Heart right ventricle (tissue), 16 donors: ENCODE measurements at places on chromosomes 3 and 15.

DNA sequence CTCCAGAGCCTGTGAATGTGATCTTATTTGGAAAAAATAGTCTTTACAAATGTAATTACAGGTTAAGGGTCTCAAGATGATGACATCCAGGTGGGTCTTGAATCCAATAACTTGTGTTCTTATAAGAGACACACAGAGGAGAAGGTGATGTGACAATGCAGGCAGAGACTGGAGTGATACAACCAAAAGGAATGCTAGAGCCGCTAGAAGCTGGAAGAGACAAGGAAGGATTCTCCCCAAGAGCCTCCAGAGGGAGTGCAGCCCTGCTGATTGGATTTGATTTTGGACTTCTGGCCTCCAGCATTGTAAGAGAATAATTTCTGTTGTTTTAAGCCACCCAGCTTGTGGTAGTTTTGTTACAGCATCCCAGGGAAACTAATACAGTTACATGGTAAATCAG lies 9.7 kb downstream of the MYH15 start:
- H3K36me3 ChIP-seq: no peaks in the 10 kb centered on the region
- no peaks in the 10 kb centered on the region for H3K4me1 ChIP-seq
- no peak overlapping the region for H3K4me3 ChIP-seq
- H3K27me3 ChIP-seq: no peaks in the 10 kb centered on the region

DNA sequence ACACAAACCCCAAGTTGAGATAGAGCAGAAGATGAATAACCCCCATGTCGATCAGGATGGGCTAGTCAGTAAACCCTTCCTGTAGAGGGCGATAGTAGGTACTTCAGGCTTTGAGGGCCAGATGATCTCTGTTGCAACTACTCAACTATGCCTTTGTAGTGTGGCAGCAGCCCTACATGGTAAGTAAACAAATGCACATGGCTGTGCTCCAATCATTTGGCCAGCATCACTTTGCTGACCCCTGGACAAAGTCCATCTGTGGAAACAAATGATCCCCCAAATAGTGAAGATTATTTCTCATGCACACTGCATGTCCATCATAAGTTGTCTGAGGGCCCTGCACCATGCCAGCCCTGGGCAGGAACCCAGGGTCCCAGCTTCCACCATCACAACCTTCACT lies 402.2 kb upstream of the PROK2 start:
- no peaks in the 10 kb centered on the region for H3K36me3 ChIP-seq
- H3K4me1 ChIP-seq: no peaks in the 10 kb centered on the region
- no peak for DNase-seq
- H3K27ac ChIP-seq: no peak overlapping the region
- no peak overlapping the region for H3K4me3 ChIP-seq
- H3K27me3 ChIP-seq: no peaks in the 10 kb centered on the region

DNA sequence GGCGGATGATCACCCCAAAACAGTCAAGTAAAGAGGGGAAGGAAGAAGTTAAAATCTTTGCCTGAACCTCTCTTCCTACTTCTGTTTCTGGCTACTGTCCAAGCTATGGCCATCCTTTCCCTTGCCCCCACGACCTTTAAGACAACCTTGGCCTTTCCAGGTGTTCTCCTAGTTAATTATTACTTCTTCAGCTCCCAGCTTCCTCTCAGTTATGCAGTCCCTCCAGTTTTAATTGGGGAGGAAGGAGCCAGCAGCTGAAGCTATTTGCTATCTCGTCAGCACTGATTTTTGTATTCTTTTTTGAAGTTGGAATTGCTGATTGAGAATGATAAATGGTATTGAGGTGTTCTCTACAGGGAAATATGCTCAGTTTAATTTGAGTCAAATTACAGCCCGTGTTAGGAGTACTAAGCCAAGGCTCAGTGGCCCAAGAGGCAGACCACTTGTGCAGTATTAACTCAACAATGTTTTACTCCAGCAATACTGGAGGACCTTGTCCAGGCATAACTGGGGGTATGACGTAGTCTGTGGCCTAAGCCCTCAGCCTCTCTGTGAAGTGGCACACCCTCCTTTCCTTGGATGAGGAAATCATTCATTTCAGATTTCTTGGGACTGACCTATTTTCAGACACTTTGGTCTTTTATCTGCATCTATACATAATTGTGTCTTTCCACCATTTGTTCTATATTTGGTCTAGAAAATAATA lies 336.9 kb downstream of the SLC9A9 start:
- H3K36me3 ChIP-seq: no peaks in the 10 kb centered on the region
- H3K4me3 ChIP-seq: no peak overlapping the region
- no peak for DNase-seq

DNA sequence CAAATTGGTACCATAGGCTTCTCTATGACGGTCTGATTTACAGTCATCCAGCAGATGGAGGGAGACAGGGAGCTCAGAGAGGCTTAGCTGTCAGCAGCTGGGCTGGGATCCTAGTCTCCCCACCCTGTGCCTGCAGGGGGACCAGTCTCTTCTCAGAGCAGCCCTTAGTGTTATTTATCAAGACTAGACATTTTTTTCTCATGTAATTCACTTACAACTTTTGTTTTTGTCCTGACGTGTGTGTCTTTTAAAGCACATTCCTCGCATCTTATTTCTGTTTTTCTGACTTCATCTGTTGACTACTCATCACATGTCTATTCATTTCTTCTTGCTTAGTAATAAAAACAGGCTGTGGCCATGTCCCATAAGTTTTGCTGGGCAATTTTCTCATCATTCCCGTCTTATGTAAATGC lies 116.1 kb downstream of the KLF13 start:
- no peaks in the 10 kb centered on the region for H3K27me3 ChIP-seq
- H3K27ac ChIP-seq: peak overlapping the region; percentile 86
- no peak overlapping the region for H3K4me3 ChIP-seq
- no peaks in the 10 kb centered on the region for H3K4me1 ChIP-seq
- no peak for DNase-seq

DNA sequence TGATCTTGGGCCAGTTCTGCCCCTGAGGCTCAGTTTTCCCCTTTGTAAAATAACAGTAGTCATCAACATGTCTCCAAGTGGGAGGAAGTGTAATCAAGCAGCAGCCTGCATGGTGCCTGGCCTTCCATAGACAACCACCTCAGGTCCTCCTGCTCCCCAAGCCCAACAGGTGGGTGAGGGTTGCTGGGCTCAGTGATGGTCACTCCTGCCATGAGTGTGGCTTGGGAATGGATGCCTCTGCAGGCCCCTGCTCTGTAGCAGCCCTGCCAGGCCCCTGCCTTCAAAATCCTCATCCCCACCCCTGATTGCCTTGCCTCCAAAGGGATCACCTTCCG lies 59.1 kb upstream of the SLC6A1 start:
- H3K4me1 ChIP-seq: no peaks in the 10 kb centered on the region
- H3K27me3 ChIP-seq: peaks cover 25% of the 10 kb centered on the region
- H3K4me3 ChIP-seq: no peak overlapping the region

DNA sequence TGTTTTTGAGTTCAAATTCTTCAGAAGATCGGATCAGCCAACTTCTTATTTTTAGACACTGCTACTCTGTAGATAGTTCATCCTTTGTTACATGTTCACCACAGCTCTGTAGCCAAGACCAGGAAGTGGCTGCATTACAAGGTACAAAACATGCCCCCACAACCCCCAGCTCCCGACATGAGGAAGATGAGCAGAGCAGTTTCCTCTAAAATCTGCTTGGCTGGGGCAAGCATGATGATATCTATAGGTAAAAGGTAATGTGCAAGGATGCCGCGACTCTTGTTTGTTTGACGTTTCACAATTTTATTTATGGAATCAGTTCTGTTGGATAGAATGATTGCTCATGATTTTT lies 126.5 kb upstream of the GRM7 start:
- H3K27me3 ChIP-seq: no peaks in the 10 kb centered on the region
- no peaks in the 10 kb centered on the region for H3K4me1 ChIP-seq
- DNase-seq: no peak
- no peak overlapping the region for H3K27ac ChIP-seq
- H3K36me3 ChIP-seq: no peaks in the 10 kb centered on the region
- H3K4me3 ChIP-seq: no peak overlapping the region

- H3K4me1 ChIP-seq: no peaks in the 10 kb centered on the region
- H3K4me3 ChIP-seq: no peak overlapping the region
- no peak overlapping the region for H3K27ac ChIP-seq
- no peaks in the 10 kb centered on the region for H3K36me3 ChIP-seq
- no peaks in the 10 kb centered on the region for H3K27me3 ChIP-seq
Observed at GRCh38 chr3:36796881-36797280, 32.5 kb upstream of the DCLK3 start.

DNA sequence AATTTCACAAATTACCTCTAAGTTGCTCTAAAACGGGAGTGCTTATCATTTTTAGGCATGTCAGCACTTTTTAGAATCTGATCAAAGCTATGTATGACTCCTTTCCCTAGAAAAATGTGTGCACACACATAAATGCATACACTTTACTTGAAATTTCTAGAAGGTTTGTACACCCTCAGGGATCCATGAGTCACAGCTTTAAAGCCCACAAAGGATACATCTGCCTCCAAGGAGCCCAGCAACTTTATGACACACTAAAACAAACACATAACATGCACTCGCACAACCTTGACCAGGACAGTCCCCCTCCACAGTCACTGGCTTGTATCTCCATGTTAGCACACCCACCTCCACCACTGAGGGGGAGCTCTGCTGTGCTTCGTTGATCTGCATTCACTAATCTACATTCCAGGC lies 722.0 kb upstream of the CFAP20DC start:
- no peak overlapping the region for H3K4me3 ChIP-seq
- no peak overlapping the region for H3K27ac ChIP-seq
- H3K36me3 ChIP-seq: no peaks in the 10 kb centered on the region

DNA sequence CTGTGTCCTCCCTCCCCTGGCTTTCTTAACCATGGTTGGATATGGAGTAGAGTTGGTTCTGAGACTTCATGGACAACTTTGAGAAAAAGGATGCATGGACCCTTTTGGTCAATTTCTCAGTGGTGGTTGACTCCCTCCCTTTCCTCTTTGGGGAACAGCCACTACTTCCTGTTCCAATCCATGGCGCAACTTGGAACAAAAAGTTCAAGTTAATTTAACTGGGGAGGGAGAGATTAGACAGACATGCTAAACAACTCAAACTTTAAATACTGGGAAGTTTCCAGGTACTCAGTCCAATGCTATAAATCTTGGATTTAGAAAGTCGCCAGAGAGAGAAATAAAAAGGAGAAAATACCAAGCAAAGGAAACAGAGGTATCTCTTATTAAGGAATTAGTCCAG lies 202.2 kb downstream of the PDZRN3 start:
- H3K36me3 ChIP-seq: no peaks in the 10 kb centered on the region
- no peaks in the 10 kb centered on the region for H3K27me3 ChIP-seq
- H3K4me1 ChIP-seq: peaks cover 13% of the 10 kb centered on the region
- H3K27ac ChIP-seq: no peak overlapping the region

- DNase-seq: no peak
- H3K4me3 ChIP-seq: no peak overlapping the region
- H3K36me3 ChIP-seq: no peaks in the 10 kb centered on the region
- H3K27me3 ChIP-seq: no peaks in the 10 kb centered on the region
- no peaks in the 10 kb centered on the region for H3K4me1 ChIP-seq
Observed at GRCh38 chr3:133964547-133964946, 65.2 kb downstream of the SLCO2A1 start.

- H3K4me1 ChIP-seq: peaks cover 34% of the 10 kb centered on the region
- no peaks in the 10 kb centered on the region for H3K36me3 ChIP-seq
- DNase-seq: no peak
- H3K4me3 ChIP-seq: no peak overlapping the region
- no peaks in the 10 kb centered on the region for H3K27me3 ChIP-seq
Observed at GRCh38 chr3:142019794-142020320, 129.5 kb downstream of the TFDP2 start.
